ENCODE measurements at places on chromosomes 13 and 19. TPM values are rescaled to one million over a fixed set of nuclear protein-coding genes. Genes with fewer than 3 reads are reported as not detected.

The CABP5 gene
- not detected for polyA plus RNA-seq

The LILRB3 gene
- polyA plus RNA-seq, result 0.22 TPM

The CALR3 gene
- not detected for polyA plus RNA-seq

The RPL13A gene
- polyA plus RNA-seq, result 3,407 TPM

The CGB3 gene
- polyA plus RNA-seq, result not detected

The TMEM86B gene
- 7.7 TPM for polyA plus RNA-seq

The PRKACA gene
- 22.9 TPM for polyA plus RNA-seq

The TGFBR3L gene
- 0.20 TPM for polyA plus RNA-seq

The CD33 gene
- 0.07 TPM for polyA plus RNA-seq

The KCNC3 gene
- 1.6 TPM for polyA plus RNA-seq

The DKKL1 gene
- 0.33 TPM for polyA plus RNA-seq

The GRK1 gene
- polyA plus RNA-seq, result 0.03 TPM

The ZNF729 gene
- polyA plus RNA-seq, result not detected

The FCHO1 gene
- polyA plus RNA-seq, result 3.1 TPM

The ZNF880 gene
- polyA plus RNA-seq, result 0.03 TPM

The OSCAR gene
- 2.8 TPM for polyA plus RNA-seq

The OR10H1 gene
- not detected for polyA plus RNA-seq

The PSG1 gene
- not detected for polyA plus RNA-seq

The CNMD gene
- not detected for polyA plus RNA-seq

The ETV2 gene
- 0.07 TPM for polyA plus RNA-seq

The ERCC2 gene
- polyA plus RNA-seq, result 63.4 TPM

The ZNF792 gene
- 11.5 TPM for polyA plus RNA-seq

The B3GLCT gene
- polyA plus RNA-seq, result 2.0 TPM

The UBE2L5 gene
- not detected for polyA plus RNA-seq

The LMTK3 gene
- polyA plus RNA-seq, result 0.30 TPM

The ZFP14 gene
- polyA plus RNA-seq, result 1.9 TPM

The SMIM44 gene
- not detected for polyA plus RNA-seq

The KANK3 gene
- polyA plus RNA-seq, result 0.73 TPM

The PSG3 gene
- polyA plus RNA-seq, result 0.07 TPM

The CYP2A7 gene
- not detected for polyA plus RNA-seq

The ZNF208 gene
- polyA plus RNA-seq, result not detected

The DAND5 gene
- polyA plus RNA-seq, result 0.04 TPM

The S1PR2 gene
- polyA plus RNA-seq, result 0.91 TPM

The EFNA2 gene
- 6.0 TPM for polyA plus RNA-seq

The GPR42 gene
- not detected for polyA plus RNA-seq

The CD22 gene
- 0.98 TPM for polyA plus RNA-seq

The PDX1 gene
- polyA plus RNA-seq, result not detected

The GARIN5A gene
- not detected for polyA plus RNA-seq

The USHBP1 gene
- polyA plus RNA-seq, result 1.5 TPM

The CACNG7 gene
- polyA plus RNA-seq, result not detected

The IGFL3 gene
- polyA plus RNA-seq, result not detected

The FGF22 gene
- 0.07 TPM for polyA plus RNA-seq

The CLIP3 gene
- 1.1 TPM for polyA plus RNA-seq

The B3GNT3 gene
- 8.6 TPM for polyA plus RNA-seq

All from HepG2 (cell line).